Eye (tissue), 1 donor: ENCODE measurements at places on chromosomes 5 and 9.

DNA sequence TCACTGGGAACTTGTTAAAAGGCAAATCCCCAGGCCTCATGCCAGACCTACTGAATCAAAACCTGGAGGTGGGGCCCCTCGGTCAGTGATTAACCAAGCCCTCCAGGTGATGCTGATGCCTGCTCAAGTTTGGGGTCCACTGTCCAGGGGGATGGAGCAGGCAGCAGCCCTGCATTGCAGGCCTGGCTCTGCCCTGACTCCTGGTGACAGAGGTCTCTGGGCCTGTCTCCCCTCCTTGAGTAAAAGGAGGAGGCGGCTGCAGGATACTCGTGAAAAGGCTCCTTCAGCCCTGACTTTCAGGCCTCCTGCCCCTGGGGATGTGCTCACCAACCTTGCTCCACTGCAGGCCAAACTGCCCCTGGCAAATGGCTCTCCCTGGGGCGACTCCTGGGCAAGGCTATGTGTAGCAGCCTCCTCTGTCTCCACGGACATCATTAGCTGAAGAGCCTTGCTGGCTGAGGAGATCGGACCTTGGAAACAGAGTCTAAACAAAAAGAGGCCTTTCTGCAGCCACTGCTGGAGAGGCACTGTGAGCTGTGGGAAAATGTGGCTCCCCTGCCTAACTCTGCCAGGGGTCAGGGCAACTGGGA is 134.8 kb upstream of the ALDH1B1 start:
- DNase-seq, result no peak

DNA sequence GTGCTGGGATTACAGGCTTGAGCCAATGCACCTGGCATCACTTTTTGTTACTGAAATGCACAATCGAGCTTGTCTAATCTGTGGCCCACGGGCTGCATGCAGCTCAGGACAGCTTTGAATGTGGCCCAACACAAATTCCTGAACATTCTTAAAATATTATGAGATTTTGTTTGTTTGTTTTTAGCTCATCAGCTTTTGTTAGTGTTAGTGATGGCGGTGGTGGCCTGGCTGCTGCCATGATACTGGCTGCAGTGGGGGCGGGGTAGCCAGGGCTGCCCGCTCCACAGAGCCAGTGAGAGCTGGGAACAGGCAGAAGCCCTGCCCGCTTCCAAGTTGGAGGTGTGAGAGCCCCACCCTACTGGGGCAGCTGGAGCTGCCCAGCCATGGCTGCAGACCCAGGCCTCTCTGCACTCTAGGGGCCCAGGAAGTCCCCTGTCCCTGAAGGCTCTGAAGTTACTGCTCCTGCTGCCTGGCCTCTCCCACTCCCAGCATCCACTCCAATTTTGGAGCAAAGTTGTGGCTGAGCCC is 76.6 kb upstream of the SHB start:
- DNase-seq, result no peak

DNA sequence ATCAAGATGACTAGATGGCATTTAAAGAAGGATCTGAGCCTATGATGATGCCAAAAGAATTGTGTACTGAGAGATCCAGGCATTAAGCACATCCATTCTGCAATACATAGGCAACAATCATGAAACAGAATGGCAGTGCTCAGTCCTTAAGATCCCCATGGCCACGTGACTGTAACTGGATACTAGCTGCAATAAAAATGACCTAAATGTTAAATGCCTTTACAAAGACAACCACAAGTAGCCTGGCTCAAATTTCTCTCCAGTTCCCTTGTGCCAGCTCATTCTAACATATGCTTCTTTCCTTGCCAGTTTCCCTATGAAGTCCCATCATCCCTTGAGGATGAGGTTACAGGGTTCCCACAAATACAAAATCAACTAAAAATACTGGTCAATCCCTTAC is 148.3 kb upstream of the GHR start:
- no peak for DNase-seq

DNA sequence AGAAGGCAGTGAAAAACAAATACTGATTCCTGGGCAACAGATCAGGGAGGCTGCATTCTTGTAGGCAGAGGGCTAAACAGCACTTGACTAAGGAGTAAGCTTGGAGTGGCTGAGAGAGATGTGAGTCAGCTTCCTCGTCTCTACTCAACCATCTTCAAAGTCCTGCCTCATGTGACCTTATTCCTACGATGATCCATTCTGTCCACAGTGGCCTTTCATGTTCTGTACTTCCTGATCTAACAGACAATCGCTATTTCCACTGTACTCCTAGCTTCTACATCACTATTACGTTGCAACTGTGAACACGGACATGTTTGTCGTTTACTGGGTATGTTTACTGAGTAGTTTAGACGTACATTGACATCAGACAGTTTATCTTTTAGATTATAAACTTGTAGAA is 365.4 kb downstream of the ARL15 start:
- no peak for DNase-seq

- no peak for DNase-seq
Measured at GRCh38 chr5:14404780-14405179, 176.8 kb upstream of the OTULINL start.
